ENCODE measurements at places on chromosomes 2 and 18.

DNA sequence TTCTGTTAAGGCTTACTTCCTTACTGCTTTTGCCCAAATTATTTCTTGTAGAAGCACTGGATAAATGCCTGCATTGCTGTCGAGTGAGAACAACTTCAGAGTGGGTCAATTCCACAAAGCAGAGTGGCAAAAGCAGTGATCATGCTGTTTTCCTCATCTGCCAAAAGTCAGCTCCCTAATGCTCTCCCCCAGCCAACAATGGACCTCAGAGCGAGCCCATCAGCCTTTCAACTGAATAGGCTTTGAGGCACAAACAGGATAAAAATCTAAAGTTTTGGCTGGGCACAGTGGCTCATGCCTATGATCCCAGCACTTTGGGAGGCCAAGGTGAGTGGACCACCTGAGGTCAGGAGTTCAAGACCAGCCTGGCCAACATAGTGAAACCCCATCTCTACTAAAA lies 222.7 kb downstream of the TCF4 start:
- no peak for DNase-seq

- DNase-seq, result peak; percentile 88
Observed at GRCh38 chr2:240320204-240320993, 115.1 kb upstream of the GPC1 start.

- no peak for DNase-seq
Observed at GRCh38 chr2:208049441-208049840, 24.1 kb upstream of the PLEKHM3 start.

GRCh38 chr2:15155959-15156574 lies 405.1 kb downstream of the NBAS start:
- no peak for DNase-seq

DNA sequence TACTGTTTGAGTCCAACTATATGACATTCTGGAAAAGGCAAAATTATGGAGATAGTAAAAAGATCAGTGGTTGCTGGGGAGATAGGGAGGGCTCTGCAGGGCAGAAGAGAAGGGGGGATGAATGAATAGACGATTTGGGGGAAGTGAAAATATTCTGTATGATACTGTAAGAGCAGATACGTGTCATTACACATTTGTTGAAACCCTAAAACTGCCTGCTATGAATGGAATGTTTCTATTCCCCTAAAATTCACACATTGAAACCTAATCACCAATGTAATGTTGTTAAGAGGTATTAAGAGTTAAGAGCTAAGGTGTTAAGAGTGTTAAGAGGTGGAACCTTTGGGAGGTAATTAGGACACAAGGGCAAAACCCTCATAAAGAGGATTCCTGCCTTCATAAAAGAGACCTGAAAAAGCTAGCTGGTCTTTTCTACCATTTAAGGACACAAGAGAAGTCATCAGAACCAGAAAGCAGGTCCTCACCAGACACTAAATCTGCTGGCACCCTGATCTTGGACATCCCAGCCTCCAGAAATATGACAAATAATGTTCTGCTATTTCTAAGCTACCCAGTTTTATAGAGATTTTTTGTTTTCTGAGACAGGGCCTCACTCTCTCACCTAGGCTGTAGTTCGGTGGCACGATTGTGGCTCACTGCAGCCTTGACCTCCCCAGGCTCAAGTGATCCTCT lies 76.2 kb downstream of the ATAD2B start:
- DNase-seq, result no peak

GRCh38 chr2:138779406-138779780 lies 797 bp downstream of the NXPH2 start:
- no peak for DNase-seq

GRCh38 chr2:226720948-226721347 lies 78.7 kb downstream of the IRS1 start:
- no peak for DNase-seq

DNA sequence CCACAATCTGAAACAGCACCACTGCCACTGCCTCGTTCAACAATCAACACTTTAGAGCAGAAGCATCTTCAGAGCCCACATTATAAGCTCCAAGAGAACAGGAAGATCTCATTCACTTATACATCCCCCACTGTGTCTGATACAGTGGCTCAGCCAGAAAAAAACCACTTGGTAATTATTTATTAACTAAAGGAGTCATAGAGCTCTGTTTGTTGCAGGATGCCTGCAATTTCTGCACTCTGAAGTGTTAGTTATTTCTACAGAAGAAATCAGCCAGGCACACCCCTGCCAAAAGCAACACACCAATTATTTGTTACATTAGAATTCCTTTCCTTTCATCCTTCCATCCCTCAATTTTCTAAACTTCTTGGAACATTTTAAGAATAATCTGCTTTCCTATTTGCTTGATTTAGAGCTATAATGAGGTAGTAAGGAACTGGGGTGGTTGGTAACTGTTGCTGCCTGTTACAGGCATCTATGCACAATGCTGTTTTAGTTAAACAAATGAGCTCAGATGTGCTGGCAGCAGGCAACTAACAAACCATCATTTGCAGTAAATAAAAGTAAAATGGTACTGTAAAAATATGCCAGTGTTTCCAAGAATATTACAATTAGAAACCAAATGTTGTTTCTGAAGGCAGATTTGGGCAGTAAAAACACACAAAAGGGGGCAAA lies 59.9 kb downstream of the DYM start:
- DNase-seq, result no peak

GRCh38 chr2:86417961-86418360 lies 23.2 kb upstream of the KDM3A start:
- DNase-seq, result no peak

Data from AG09309 (cell line).